Activated naive CD4-positive, alpha-beta T cell (primary cell): ENCODE measurements at places on chromosomes 11 and 22.

DNA sequence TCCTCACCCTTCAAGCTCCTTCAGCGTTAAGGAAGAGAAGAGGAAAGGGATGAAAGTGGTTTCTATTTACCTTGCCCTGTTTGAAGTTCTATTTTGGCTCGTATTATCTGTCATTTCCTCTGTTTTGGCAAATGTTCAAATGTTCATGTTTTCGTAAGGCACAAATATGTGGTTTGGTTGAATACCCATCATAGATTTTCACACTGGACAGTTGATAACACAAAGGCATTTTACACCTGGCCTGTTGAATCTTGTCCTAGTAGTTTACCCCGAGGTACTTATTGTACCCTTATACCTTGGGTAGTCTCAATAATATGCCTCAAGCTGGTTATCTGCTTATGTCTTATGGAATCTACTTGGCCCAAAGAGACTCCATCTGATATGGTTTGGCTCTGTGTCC lies 706.9 kb downstream of the METTL15 start:
- no peak for DNase-seq

GRCh38 chr11:92399705-92400104 lies 175.1 kb downstream of the FAT3 start:
- DNase-seq, result no peak

GRCh38 chr11:123822599-123822998 lies 16.4 kb upstream of the OR6M1 start:
- no peak for DNase-seq

- DNase-seq, result no peak
These were observed 109.3 kb upstream of the BMAL1 start for GRCh38 chr11:13168271-13168670.

- DNase-seq, result no peak
These were observed 9.0 kb upstream of the MALAT1 start for GRCh38 chr11:65489706-65490320.

GRCh38 chr11:35487532-35488078 lies 37.8 kb downstream of the PAMR1 start:
- no peak for DNase-seq

GRCh38 chr22:43342347-43343261 lies 568 bp downstream of the SCUBE1 start:
- DNase-seq, result no peak

GRCh38 chr11:115493488-115493887 lies 10.7 kb downstream of the CADM1 start:
- no peak for DNase-seq

GRCh38 chr11:104873252-104873651 lies 25.0 kb downstream of the CASP12 start:
- no peak for DNase-seq

- DNase-seq, result no peak
These were observed 34.2 kb downstream of the MACROD1 start for GRCh38 chr11:64131683-64132190.

DNA sequence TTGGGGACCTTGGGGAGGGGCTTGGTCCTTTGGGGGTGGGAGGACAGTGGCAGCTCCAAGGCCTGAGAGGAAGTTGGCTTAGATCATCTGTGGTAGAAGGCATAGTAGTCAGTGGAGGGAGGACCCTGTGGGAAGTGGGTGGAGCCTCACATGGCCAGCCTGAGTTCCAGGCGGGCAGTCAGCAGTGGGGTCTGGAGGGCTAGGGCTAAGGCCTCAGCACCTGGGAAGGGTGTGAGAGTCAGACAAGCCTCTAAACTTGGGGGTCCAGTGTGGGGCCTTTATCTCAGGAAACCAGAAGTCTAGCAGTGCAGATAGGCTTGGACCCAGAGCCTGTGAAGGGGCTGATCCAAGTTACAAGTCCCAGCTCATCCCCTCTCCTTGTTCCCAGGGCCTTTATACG lies 4.0 kb downstream of the NLRX1 start:
- no peak for DNase-seq

GRCh38 chr11:116328851-116329250 lies 443.9 kb downstream of the BUD13 start:
- no peak for DNase-seq

- DNase-seq, result no peak
These were observed 29.1 kb downstream of the MAP6 start for GRCh38 chr11:75639762-75640181.

- DNase-seq, result no peak
These were observed 17.3 kb upstream of the RAPSN start for GRCh38 chr11:47466201-47466600.

DNA sequence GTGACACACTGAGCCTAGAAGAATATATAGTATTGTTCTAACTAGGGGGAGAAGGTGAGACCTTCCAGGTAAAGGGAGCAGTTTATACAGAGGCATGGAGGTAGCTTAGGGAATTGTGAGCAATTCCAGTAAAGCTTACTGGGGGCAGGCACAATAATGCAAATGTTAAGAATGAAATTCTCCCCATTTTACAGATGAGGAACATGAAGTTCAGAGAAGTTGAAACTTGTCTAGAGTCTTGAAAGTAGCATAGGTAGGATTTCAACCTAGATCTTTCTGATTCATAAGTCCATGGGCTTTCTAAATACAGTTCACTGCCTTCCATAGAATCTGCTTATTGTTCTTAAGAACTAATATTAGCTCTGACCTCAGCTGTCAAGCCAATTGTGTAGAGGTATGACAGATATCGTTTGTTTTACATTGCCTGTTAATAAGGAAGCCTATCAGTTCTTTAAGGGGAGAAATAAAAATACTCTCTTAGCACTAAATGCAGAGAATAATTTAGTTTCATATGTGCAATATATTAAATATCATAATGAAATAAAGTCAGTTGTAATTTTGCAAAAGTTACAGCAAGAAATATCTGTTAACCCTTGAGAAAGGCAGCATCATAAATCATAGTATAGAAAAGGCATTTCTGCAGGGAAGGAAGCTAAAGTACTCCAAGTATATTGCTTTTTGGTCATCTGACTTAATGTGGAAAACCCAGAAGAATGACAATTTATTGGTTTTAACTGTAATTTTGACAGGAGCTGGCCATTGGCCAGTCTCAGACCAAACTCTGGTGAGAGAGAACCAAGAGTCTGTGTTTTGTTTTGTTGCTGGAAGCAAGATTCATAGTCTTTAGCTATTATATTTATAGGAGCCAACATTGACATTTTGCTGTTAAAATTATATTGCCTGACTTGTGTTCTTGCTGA lies 181.8 kb downstream of the UVRAG start:
- no peak for DNase-seq

- DNase-seq, result no peak
These were observed 11.5 kb upstream of the GLYAT start for GRCh38 chr11:58742981-58743880.

GRCh38 chr11:33471541-33471940 lies 214.4 kb downstream of the HIPK3 start:
- no peak for DNase-seq

- DNase-seq, result no peak
These were observed 700 bp upstream of the DEPDC5 start for GRCh38 chr22:31753005-31753633.

- DNase-seq, result no peak
These were observed 23.4 kb downstream of the PANX1 start for GRCh38 chr11:94151903-94152677.

DNA sequence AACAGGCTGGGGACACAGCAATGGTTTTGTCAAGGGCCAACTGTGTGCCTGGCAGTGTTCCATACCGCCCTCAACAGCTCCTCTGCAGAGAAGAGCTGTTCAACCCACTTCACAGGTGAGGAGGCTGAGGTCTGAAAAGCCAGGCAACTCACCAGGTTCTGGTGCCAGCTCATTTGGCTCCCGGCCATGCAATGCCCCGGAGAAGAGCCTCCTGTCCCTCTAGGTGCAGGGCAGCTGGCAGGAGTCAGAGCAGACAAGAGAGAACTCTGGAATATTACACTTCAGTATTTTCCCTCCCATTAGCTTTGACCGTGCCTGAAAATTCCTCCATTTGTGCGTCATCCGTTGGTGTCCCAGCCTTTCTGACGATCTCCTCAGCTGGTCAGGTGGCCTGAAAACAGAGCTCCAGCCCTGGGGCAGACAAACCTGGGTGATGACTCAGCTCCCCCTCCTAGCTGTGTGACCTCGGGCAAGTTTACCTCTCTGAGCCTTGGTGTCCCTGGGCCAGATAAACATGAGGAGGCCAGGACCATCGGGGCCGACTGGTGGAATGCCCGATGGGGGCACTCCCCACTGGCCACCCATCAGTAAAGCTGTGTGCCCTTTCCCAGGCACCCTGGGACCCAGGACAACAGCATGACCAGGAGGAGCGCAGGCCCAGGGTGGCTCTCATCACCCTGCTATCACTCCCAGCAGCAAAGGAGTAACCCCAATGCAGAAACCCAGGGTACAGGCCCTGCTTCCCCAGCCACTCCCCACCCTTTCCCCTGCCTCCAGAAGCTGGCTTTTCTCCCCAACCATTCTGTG lies 9.6 kb upstream of the C1QTNF6 start:
- no peak for DNase-seq

DNA sequence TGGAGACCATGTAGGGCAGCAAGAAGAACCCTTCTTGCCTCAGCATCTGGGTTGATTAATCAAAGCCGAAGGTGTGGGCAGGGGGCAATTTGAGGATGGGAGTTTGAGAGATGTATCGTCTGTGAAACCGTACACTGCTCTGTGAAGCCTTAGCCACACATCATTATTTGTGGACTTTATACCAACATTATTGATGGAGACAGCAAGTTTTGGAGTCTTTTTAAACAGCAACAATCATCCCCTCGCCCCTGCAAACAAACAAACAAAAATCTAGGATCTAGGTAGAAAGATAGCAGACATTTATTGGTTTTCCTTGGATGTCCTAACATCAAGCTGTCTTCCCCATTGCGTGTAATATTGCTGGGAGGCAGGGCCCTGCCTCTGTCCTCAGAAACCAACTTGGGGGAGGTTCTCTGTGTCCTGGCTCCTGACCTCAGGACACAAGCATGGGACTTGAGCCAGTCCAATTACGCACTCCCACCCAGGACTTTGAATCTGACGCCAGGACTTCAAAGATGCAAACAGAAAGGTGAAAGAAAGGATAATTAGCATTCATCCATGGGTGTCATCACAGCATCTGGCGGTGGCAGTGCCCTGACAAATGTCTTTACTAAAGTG lies 61.6 kb upstream of the PLET1 start:
- no peak for DNase-seq

- DNase-seq, result no peak
These were observed 9.6 kb upstream of the RANBP1 start for GRCh38 chr22:20106205-20106848.

DNA sequence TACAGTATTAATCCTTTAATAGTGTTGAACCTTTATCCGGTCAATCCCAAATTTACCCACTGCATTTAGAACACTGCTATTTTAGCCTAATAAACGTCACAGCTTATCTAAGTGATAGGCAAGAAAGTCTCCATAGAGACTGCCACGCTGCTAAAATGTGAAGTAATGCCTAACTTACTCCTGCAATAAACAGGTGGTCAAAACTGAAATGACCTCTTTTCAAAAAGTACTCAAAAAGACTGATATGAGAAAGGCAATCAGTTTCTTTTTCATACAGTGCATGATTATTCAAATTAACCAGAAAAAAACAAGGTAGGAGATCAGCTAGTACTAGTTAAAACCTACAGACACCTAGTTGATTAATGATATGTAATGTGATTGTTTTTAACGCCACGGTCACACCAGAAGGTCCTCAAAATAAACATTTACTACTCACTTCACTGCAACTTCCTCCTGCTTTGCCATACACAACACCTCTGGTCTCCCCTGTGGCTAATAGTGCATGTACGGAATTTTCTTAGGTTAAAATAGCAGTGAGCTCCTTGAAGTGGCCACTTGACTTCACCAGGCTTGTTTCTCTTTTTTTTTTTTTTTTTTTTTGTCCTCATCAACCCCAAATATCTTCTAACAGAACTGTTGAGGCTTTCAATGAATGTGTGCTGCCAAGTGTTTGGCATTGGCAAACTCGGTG lies 8.8 kb downstream of the ATP5MG start:
- DNase-seq, result no peak

GRCh38 chr11:28476864-28477263 lies 368.7 kb downstream of the METTL15 start:
- no peak for DNase-seq

- DNase-seq, result no peak
These were observed 21.2 kb downstream of the ARRB1 start for GRCh38 chr11:75330291-75330690.

DNA sequence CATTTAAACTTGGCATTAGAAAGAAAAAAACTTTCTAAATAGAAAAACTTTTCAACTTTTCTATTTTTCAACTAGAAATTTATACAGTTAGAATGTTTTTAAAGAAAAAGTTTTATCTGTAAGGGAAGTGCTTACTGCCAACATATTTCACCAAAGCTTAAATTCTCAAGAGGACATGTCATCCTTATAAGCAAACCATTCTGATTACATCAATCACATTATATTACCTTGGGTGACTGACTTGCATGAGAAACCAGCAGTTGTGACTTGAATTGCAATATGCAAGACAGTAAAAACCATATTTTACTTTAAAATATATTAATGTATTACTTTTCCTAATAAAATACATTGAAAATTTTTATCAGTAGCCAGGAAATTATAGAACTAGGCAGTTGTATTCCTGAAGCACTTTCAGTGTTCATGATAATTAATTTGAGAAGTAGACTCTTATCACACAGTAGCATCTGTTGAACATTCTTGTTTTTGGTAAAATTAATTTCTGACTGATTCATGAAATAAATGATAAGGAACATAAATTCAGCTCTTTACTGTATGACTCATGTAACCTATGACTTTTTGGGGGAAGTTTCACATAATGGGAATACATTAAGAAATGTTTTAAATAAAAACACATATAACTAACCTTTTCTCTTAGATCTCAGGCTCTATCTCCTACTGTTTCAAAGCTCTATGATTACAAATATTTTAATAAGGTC lies 345.0 kb upstream of the CCDC179 start:
- DNase-seq, result no peak

DNA sequence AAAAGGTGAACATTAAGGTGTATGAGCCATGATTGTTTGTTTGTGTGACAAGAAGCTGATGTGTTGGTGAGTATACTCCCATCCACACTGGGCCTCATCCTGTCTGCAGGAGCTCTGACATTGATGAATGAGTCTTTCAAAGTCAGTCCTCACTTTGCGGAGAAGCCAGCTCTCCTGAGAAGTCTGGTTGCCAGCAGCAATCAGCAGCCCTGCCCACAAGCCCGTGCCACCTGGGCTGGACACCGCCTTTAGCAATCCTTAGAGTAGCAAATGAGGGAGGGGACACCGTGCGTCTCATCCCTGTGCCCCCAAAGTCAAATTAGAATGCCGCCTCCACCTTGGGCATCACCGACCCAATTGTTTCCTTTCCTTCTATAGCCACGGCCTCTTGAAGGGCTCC lies 174.8 kb upstream of the NECTIN1 start:
- DNase-seq, result no peak
